ENCODE measurements at places on chromosomes 7 and 10. TPM values are rescaled to one million over a fixed set of nuclear protein-coding genes. Genes with fewer than 3 reads are reported as not detected.
A peak's percentile ranks its signal among the peaks of the same experiment; 100 is the strongest.

DNA sequence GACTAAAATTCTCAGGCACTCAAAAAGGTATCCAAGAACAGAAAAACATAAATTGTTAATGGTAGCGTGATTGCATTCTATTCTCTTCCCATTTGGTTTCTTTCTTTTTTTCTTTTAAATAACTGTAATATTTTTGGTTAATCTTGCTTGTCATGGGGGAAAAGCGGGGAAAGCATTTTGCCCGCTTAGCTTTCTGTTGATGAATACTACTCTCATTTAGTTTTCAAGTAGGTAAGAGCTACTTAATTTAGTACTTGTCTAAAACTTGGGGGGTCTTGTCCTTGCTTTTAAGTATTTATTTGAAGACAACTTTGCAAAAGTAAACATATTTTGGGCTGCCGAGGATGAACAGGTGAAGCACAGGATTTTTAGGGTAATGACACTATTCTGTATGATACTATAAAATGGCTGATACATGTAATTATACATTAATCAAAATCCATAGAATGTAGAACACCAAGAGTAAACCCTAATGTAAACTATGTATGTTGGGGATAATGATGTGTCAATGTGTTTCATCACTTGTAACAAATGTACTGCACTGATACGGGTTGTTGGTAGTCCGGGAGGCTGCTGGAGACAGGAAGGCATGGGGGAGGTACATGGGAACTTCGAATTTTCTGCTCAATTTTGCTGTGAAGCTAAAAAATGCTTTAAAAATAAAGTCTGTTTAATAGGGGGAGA lies 1.7 kb downstream of the TES start:
- no peaks in the 10 kb centered on the region for H3K27me3 ChIP-seq
- H3K36me3 ChIP-seq = peaks cover 23% of the 10 kb centered on the region
- H3K4me1 ChIP-seq = peaks cover 53% of the 10 kb centered on the region
- DNase-seq = no peak
- peak overlapping the region; percentile 97 for H3K4me3 ChIP-seq

- H3K27me3 ChIP-seq = peaks cover 3% of the 10 kb centered on the region
- H3K4me1 ChIP-seq = no peaks in the 10 kb centered on the region
- H3K27ac ChIP-seq = no peak overlapping the region
- no peak overlapping the region for H3K4me3 ChIP-seq
- no peaks in the 10 kb centered on the region for H3K36me3 ChIP-seq
- DNase-seq = no peak
Measured at GRCh38 chr10:60363187-60363586, 26.5 kb downstream of the ANK3 start.

GRCh38 chr10:8150401-8150905 lies 96.0 kb downstream of the GATA3 start:
- DNase-seq = no peak
- H3K4me3 ChIP-seq = no peak overlapping the region
- H3K4me1 ChIP-seq = no peaks in the 10 kb centered on the region
- H3K36me3 ChIP-seq = no peaks in the 10 kb centered on the region
- H3K27me3 ChIP-seq = peaks cover 2% of the 10 kb centered on the region
- H3K27ac ChIP-seq = no peak overlapping the region

- peaks cover 36% of the 10 kb centered on the region for H3K4me1 ChIP-seq
- no peak overlapping the region for H3K4me3 ChIP-seq
Measured at GRCh38 chr7:129848436-129848835, 104.3 kb downstream of the UBE2H start.

GRCh38 chr7:37916673-37917660 lies at the start of gene SFRP4:
SFRP4 (minus strand) TSS chr7:37916817; CDS start chr7:37916537, 280 bp downstream.
- H3K4me3 ChIP-seq = peak within 1 kb of the TSS; percentile 58
- peaks cover 18% of the 10 kb centered on the region for H3K4me1 ChIP-seq
- H3K36me3 ChIP-seq = no peaks in the 10 kb centered on the region
- peak; percentile 19 for DNase-seq

The MLXIPL gene
- not detected for total RNA-seq

The OR13A1 gene
- not detected for total RNA-seq

The CCDC136 gene
- 9.6 TPM for total RNA-seq

All from activated CD8-positive, alpha-beta T cell treated with anti-CD3 and anti-CD28 coated beads for 36 hours (primary cell).